Ureter (tissue), 1 donor: ENCODE measurements at places on chromosomes 1 and 21.

DNA sequence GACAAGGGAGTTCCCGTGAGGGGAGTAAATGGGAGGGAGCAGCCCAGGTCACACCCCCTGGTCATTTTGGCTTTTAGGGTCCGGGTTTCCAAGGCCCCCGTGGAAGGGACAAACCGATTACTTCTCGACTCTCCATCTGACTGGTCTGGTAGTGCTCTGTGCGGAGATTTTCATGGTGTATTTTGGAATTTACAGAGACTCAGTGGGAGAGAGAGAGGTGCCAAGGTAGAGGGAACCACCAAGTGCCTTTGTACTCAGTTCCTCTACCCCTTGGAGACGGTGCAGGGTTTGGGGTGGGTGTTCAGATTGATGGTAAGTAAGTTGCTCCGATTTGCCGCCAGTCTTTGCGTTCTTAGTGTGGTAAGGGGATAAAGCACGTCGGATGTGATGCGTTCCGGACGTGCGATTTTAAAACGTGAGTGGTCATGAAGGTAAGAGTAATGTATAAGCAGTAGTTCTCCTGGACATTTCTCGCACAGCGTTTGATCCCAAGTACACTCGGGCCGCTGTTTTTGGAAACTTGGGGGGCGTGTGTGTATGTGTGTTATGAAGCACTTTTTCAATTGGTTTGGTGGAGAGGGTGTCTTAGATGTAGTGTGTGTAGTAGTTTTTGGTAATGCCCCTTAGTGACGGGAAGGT lies 682 bp downstream of the SUCO start:
- peak; percentile 45 for DNase-seq

DNA sequence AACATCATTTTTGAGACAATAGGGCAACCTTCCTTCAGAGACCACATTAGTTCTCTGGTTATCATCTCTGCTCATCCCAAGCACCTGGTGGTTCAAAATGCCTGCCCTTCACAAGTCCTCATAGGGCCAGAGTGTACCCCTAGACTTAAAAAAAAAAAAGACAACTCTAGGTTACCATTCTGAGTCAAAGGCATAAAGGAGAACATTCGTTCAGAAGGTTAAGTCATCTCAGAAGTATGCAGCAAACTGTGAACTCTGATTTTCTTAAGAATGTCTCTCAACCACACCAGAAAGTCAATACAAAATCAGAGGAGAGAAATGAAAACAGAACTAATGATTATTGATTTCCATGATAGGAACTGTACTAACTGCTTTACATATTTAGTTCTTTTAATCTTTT lies 9.2 kb upstream of the BEND5 start:
- DNase-seq, result no peak

DNA sequence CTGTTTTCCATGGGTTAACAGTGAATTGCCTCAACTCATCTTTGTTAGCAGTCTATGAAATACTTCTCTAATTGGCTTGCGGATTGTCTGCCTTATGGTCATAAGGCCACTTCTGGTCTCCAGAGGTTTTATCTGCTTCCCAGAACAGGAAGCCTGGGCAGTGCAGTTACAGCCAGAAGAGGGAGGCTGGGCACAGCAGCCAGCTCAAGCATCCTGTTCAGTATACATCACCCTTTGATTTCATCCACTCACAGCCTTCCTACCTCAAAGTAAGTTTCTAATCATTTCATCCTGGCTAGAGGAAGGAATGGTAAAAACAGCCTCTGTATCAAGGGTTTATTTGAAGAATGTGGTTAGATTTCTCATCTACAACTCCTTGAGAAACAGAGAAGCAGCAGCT lies 311.5 kb upstream of the DEPDC1 start:
- DNase-seq, result no peak

DNA sequence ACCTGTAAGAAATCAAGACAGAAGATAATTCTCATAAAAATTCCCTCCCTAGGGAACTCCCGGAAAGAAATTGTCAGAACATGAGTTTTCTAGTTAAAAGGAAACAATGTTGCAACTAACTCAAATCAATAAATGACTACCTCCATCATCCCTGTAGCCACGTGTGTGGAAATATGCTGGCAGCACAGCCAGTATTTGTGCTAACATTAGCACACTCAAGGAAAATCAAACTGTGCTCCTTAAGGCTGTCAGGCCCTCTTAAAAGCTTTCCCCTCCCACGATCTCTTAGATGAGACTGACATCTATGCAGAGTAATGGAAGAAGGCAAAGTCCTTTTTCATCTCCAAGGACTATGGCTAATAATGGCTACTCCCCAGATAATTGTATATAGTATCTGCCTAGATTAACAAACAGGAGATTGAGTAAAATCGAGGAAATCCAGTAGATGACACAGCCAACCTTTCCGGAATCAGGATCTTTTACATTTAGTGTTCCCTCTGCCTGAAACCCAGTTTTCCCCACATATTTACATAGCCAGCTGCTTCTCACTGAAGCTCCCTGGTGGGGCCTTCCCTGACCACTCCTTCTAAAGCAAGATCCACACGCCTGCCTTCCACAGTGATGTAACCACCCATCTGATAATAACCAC lies 50.9 kb upstream of the NR5A2 start:
- DNase-seq, result no peak

DNA sequence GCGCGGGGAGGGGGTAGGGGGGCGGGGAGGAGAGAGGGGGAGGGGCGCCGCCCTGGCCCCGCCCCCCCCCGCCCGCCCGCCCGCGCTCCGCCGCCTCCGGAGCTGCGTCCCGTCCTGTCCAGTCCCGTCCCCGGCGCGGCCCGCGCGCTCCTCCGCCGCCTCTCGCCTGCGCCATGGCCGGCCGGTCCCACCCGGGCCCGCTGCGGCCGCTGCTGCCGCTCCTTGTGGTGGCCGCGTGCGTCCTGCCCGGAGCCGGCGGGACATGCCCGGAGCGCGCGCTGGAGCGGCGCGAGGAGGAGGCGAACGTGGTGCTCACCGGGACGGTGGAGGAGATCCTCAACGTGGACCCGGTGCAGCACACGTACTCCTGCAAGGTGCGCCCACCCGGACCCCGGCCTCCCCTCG lies at the start of gene AGRN:
Gene AGRN (plus strand): TSS at position 121 of the 405 bp plus-strand sequence. CDS start 53 bp downstream, at position 174.
- DNase-seq, result no peak

DNA sequence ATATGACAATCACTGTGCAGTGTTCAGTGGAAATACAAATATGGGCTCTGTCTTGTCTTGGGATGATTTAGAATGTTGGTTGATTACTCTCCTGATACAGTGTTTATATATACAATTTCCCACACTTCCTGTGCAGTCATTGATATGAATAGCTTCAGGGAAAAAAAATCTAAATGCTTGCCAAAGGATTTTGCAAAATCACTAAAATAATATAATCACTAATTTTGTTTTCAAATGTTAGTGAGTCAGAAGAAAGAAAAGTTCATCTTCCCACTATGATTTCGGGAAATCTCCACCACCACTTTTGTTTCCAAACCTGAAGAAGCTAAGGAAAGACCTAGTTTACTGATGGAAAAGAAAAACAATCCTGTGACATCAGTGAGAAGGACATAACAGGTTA lies 32.1 kb upstream of the CHRM3 start:
- no peak for DNase-seq

- DNase-seq, result no peak
Observed at GRCh38 chr1:172163498-172164215, 256.8 kb upstream of the C1orf105 start.

DNA sequence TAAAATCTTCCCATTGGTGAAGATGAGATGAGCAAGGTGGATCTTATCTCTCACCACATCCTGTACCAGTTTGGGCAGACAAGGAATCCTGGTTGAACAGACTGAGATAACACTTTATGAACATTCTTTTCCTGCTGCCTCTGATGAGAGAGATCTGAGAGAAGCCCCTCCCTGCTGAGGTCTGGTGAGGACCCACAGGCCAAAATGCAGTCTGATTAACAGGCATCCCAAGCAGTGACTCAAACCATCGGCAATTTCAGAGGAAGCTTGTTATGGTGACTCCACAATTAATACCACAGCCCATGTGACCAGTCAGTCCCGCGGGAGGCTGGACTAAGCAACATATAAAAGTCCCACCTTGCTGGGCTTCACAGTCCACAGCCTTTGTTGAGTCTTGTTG lies at the start of gene PRR9:
Gene PRR9 (plus strand): TSS at position 373 of the 400 bp plus-strand sequence. CDS start 561 bp downstream, outside the sequence.
- no peak for DNase-seq

DNA sequence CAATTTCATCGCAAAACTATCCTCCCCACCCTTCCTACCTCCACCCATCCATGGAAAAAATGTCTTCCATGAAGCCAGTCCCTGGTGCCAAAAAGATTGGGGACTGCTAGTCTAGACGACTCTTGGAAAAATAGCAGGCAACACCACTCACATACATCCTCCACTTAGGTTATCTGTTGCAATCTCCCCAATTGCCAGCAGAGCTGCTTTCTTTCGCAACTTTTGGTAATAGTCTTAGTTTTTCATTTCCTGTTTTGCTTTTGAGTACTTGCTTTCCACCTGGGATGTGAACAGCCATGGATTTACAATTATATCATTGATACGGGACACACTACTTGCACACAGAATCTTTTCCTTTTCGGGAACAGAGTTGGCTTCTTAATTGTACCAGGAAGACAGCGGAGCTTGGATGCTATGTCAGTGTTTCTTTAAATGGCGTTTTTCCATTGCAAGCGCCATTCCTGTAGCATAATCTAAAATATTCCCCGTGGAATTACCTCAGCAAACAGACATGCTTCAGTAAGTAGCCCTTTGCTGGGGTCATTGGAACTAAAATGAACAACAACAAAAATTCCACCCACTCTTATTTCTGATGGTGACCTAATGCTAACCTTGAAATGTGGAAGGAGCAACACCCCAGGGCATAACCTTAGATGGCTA lies 183.3 kb upstream of the ADGRL2 start:
- DNase-seq, result no peak

- no peak for DNase-seq
Observed at GRCh38 chr1:35863881-35864625, 19.0 kb upstream of the AGO1 start.
